Stimulated activated CD4-positive, alpha-beta T cell treated with anti-CD3 and anti-CD28 coated beads, Interleukin-12 subunit alpha, Interleukin-12 subunit beta, amount 100 ng/mL, for 24 hours (primary cell): ENCODE measurements at places on chromosomes 16 and 17.

GRCh38 chr17:683499-684254, 31.0 kb downstream of the VPS53 start:
- no peak for DNase-seq

DNA sequence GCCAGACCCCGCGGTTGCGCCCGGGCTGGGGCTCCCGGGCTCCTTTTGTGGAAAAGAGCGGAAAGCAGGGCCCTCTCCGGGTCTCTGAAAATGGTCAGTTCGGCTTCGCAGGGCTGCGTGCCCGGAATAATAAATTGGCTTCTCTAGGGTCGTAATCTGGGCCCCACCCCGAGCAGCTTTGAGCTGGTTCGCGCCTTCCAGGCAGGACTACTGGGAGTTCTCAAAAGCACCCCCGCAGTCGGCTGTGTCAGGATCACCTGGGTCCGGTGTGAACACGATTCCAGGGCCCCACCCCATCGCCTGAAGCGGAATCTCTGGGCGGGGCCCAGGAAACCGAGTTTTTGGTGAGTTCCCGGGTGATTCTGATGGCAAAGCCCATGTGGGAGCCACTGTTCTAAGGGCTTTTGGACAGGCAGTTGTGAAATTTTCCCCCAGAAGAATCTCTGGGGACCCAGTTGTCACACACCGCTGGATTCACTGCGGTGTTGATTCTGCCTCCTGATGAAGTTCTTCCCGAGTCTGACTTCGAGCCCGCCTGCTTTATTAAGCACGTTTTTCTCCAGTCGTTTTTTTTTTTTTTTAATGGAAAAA, 77.0 kb downstream of the MRC2 start:
- no peak for DNase-seq

- no peak for DNase-seq
These were observed 695 bp upstream of the TMEM204 start for GRCh38 chr16:1532771-1533170.

DNA sequence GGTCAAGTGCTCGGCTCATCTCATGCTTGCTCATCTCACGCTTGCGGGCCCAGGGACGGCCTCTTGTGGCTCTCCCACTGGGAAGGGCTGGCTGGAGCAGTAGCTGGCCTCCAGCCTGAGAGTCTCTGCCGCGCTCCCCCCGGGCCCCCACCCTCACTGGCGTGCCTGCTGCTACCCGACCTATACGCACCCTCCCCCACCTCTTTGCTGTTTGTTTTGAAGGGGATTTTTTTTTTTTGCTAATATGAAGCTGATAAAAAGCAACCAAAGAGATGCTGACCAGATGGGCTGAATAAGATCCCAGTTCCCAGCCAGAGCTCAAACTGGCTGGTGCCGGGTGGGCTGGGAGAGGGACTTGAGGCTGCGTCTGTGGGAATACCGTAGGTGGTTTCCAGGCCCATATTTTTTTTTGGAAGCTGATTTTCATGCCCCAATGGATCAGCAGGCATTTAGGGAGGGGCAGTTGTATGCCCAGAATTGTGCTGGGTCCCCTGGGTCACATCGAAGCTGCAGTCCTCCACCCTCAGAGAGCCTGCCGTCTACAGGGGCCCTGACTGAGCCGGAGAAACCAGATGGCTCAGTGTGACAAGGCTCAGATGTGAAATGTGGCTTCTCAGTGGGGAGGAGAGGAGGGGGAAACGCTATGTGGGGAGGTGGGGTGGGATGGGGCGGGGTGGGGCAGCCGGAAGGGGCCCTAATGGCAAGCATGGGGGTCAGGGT, 115.0 kb downstream of the RAP1GAP2 start:
- no peak for DNase-seq

DNA sequence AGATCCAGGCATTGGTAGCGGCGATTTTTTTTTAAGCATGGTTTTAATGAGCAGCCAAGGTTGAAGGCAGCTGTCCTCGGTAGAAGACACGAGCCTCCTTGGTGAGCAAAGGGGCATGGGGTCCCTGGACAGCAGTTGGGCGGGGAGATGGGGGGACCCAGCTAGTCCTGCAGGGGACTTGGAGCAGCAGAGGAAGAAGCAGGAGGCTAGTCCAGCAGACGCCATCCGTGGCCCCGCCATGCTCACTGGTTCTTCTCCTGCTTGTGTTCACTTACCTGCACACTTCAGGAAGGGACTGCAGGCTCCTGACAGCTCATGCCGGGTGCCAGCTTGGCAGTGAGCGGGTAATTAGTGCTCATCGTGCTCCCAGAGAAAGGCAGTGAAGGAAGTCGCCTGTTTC, 130.2 kb upstream of the CDH5 start:
- no peak for DNase-seq

GRCh38 chr17:48568499-48569239, 9.5 kb downstream of the HOXB4 start:
- DNase-seq, result no peak

- DNase-seq, result no peak
These were observed 34.9 kb downstream of the CD300LF start for GRCh38 chr17:74677558-74678466.

- no peak for DNase-seq
These were observed at the start of gene HS3ST2 for GRCh38 chr16:22813948-22814710. HS3ST2 (plus strand) TSS chr16:22814162; CDS start chr16:22814611, 449 bp downstream.

GRCh38 chr17:64634218-64634617, 27.9 kb downstream of the SMURF2 start:
- DNase-seq, result no peak
